Left lung (tissue), 14 donors: ENCODE measurements at places on chromosomes 5 and 9.

DNA sequence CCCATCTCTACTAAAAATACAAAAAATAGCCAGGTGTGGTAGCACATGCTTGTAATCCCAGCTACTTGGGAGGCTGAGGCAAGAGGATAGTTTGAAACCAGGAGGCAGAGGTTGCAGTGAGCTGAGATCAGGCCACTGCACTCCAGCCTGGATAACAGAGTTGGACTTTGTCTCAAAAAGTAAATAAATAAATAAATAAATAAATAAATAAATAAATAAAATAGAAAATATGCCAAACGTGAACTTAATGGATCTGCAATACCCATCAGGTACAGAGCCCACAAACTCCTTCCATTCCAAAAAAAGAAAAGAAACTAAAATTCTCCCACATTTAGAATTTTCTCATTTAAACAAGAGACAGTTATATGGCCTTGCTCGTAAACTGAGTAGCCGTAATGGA lies 702.7 kb downstream of the CDH18 start:
- no peak for DNase-seq

GRCh38 chr5:10797261-10797660 lies 36.2 kb upstream of the DAP start:
- DNase-seq: no peak

DNA sequence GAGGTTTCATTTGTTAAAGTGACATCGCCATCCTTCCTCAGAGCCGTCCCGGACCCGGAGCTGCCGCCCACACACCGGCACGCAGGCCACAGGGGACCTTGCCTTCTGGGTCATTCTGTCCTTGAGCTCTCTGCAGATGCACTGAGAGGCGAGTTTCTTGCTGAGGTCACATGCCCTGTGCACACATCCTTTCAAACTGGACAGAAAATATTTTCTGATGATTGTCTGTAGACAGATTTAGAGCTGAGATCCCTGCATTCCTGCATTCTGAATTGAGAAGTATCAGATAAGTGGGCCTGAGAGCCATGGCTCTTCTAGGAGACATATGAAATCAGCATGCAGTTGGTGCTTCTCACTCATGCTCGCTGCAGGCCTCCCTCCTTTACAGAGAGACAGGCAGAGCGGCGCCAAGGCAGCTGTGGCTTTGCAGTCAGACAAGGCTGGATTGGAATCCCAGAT lies 25.4 kb downstream of the BOD1 start:
- peak; percentile 28 for DNase-seq

DNA sequence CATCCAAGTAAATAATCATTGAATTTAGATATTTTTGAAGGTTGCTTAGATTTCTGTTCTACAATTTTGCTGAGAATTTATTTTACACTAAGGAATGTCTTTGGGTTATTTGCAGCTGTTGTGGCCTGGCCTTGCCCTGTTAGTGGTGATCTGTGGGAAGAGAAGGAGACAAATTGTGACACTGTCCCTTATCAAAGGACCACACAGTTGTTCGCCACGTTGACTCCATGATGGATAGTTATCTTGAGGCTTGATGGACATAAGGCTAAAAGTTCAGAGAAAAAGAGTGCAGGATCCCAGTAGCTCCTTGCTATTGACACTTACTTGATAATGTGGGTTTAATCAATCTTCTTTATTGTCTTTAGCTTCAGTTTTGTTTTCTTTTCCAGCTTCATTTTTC lies 186.6 kb upstream of the MEF2C start:
- DNase-seq: no peak

DNA sequence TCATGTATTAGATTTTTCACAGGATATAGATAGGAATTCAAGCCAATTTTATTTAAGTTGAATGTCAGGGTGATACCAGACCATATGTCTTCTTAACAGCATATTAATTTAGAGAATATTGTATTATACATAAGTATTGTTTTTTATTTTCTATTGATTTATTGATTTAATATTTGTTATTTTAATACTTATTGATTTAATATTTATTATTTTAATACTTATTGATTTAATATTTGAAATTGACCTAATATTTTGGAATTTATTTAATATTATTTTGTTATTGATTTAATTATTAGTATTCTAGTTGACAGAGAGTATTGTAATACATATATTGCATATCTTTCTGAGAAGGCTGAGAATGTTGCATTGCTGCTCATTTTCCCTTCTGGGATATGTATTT lies 1411.8 kb upstream of the ACO1 start:
- DNase-seq: no peak

DNA sequence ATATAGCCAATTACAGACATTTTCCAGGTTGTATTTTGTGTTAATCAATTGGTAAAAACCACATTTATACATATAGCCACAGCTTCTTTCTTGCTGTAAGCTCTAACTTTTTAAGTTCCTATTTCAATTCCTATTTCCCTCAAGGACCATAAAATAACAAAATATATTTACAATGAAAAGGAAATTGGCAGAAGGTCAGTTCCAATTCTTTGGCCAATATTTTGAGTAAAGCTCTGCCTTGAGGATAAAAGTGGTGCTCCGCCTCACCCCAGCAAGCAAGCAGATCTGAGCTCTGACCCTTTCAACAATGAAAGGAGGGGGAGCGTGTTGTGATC lies 203.4 kb upstream of the RASEF start:
- no peak for DNase-seq

GRCh38 chr5:171659896-171660295 lies 125.7 kb upstream of the SMIM23 start:
- DNase-seq: no peak

- no peak for DNase-seq
These were observed 5.6 kb upstream of the GZMA start for GRCh38 chr5:55096861-55097260.
